Activated CD4-positive, alpha-beta T cell treated with anti-CD3 and anti-CD28 coated beads for 4 hours (primary cell): ENCODE measurements at places on chromosomes 11 and 22.

DNA sequence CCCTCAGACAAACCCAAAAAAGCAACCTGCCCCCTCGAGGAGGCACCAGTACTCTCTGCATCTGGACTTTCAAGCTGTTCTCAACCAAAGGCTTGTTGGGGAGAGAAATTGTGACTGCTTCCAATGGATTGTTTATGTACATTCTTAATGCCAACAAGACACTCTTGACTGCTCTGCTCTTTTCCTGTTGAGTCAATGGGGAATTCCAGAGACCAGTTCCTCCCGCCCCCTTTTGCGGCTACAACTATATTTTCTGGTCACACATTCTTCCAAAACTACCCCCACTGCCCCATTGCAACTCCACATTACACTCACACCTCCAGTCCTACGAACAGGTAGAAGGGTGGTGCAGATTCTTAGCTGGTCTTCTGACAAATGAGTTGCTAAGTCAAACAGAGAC is 187.0 kb downstream of the DSCAML1 start:
- DNase-seq: no peak

DNA sequence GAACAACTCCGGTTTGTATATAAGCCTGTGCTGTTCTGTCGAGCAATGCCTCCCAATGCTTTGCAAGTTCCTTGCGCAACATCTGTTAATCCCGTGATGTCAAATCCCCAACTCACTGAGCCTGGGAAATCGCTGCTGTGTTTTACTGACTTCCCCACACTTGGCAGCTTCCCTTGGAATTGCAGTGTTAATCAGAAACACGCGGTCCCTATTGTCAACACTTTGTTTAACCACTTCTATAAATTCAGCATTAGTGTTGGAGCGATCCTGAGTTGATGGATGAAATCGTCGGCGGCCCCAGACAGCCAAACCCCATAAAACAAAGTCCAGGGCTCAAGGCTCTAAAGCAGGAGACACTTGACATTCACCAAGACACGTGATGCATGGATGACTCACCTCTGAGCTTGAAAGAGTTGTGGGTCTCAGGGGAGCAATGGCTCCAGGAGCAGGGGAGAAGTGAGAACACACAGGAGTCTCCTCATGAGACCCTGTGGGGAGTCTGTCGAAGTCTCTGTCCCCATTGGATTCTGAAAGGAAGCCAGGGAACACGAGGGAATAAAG is 555.3 kb downstream of the MIAT start:
- DNase-seq: no peak

- DNase-seq: no peak
These were observed 864 bp upstream of the USP28 start for GRCh38 chr11:113876074-113876797.

- no peak for DNase-seq
These were observed 1813.1 kb upstream of the RAG2 start for GRCh38 chr11:38411149-38411548.

- no peak for DNase-seq
These were observed 180.5 kb downstream of the WNT11 start for GRCh38 chr11:76025817-76026216.

GRCh38 chr22:37225481-37225880 is 13.2 kb upstream of the SSTR3 start:
- no peak for DNase-seq

DNA sequence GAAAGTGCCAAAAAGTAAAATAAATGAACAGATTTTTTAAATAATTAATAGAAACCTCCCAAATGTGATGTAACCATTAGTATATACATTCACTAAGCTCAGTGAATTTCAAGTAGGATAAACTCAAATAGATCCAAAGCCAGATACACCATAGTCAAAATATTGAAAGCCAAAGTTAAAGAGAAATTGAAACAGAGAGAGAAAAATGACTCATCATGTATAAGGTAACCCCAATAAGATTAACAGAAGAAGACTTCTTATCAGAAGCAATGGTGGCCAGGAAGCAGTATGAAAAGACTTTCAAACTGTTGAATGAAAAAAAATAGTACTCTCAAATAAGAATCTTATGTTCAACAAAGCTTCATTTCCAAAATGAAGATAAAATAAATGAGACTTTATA is 70.5 kb downstream of the LUZP2 start:
- no peak for DNase-seq

- DNase-seq: no peak
These were observed 53.1 kb upstream of the HORMAD2 start for GRCh38 chr22:30027169-30027568.

DNA sequence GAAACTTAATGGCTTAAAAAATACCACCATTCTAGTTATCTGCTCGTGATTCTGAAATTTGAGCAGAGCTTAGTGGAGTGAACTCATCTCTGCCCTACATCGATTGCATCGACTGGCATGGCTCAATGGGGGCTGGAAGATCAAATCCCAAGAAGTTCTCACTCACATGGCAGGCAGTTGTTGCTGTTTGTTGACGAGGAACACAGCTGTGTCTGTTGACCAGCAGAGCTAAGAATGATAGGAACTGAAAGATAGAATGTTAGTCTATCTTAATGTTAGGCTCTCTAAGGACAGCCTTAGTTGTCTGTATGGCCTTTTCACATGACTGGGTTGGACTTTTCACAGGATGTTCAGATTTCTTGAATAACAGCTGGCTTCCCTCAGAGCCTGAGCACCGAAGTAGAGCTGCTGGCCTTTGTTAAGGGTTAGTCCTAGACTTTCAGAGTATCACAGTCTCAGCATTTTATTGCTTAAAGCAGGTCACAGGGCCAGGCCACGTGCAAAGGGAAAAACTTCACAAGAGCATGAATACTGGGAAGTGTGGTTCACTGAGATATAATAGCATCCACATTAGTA is 31.6 kb upstream of the IZUMO1R start:
- DNase-seq: no peak

DNA sequence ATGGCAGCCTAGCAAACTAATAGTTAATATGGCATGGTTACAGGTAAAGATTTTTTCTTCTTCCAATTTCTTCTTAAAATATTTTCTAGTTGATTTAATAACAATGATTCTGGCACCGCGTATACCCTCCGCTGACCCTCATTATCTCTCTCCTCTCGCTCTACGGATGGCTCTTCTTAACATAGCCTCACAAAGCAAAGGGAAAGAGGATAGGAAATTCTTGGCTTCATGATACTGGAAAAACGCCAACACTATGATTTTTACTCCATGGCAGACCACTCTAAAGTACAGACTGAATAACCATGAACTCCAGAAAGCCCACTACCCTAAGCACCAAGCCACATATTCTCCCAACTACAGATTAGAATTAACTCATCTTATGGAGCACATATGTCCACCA is 6.1 kb downstream of the PI4KA start:
- DNase-seq: no peak

DNA sequence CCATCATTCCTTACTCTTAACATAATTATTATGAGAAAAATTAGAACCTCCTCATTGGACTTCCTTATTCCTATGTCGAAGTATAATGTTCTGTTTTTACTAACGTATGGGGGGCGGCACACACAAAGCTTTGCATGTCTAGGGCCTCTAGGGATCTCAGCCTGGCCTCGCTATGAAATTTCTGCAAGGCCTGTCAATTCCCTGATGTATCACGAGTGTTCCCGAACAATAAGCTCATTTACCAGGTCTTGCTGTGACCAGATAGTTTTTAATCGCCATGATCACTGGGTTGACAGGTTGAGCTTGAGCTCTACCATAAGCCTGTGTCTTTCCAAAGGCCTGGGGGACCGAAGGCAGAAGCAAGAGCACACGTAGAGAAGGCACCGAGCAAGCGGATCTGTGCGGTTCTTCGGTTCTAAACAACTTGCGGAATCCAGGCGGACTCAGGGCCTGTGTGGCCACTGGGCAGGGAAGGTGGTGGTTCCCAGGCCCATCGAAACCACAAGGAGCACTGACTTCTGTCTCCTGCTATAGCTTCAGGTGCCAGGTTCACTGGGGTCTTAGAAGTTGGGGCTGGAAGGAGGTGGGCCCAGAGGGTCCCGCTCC is 10.4 kb upstream of the FXYD2 start:
- no peak for DNase-seq

DNA sequence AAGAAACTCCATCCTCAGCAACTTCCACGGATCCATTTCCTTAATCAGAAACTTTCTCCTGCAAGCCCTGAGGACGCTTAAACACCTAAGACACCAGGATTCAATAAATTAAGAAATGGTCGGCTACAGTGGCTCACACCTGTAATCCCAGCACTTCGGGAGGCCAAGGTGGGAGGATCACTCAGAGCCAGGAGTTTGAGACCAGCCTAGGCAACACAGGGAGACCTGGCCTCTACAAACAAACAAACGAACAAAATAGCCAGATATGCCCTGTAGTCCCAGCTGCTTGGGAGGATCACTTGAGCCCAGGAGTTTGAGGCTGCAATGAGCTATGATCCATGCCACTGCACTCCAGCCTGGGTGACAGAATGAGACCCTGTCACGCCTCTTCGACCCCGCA is 46.7 kb downstream of the RPUSD4 start:
- no peak for DNase-seq

DNA sequence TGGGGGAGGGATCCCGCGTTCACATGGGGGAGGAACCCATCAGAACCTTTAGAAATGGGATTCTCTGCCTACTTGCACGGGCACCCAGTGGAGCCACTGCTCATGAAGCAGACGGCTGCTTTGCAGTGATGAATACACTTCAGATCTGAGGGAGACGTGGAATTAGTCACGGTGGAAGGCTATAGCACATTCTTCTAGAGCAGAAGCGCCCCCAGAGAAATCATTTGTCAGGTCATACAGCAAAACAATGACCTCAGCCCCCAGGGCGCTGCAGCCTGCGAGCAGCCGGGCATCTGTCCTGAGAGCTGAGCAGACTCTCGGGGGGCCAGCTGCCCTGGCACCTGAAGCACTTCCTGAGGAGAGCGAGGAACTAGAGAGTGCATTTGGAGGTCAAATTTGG is 12.7 kb downstream of the TP53AIP1 start:
- no peak for DNase-seq

DNA sequence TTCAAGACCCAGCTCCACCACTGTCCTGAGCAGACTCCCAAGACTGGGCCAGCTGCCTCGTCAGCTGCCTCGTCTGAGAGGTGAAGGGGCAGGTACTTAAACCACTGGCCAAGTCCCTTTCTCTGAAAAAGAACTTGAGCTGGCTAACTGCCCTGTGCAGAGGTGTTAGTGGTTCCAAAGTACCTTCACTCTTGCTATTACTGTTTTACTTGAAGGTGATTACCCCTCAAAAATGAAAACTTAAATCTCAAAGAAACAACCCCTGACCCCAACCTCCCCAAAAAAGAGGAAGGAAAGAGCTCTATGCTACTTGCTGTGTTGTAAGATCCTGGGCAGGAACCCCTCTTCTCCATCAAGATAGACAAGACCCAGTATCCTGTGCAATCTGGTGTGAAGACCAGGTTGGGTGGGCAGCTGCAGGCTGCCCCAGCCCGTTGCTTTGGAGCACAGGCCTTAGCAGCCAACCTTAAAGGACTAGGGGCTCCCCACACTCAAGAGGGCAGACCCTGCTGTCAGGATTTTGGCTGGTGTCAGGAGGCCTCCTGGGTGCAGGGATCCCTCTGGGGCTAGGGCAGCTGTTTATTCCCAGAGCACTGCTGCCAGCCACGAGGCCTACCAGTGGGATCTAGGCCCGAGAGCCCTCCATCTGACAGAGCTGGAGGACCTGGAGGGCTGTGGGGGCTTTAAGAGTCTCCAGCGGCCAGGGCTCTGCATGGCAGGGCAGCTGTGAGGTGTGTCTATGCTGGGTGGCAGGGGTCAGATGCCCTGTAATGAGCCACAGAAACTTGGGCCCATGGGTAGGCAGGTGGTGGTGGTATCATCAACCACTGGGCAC is 13.0 kb downstream of the GUCD1 start:
- no peak for DNase-seq

GRCh38 chr11:66868082-66868725 is 11.3 kb downstream of the LRFN4 start:
- no peak for DNase-seq

- DNase-seq: no peak
These were observed 37.3 kb downstream of the FLI1 start for GRCh38 chr11:128731041-128731663.
